Pancreas (tissue), 10 donors: ENCODE measurements at places on chromosomes 16 and 17.

DNA sequence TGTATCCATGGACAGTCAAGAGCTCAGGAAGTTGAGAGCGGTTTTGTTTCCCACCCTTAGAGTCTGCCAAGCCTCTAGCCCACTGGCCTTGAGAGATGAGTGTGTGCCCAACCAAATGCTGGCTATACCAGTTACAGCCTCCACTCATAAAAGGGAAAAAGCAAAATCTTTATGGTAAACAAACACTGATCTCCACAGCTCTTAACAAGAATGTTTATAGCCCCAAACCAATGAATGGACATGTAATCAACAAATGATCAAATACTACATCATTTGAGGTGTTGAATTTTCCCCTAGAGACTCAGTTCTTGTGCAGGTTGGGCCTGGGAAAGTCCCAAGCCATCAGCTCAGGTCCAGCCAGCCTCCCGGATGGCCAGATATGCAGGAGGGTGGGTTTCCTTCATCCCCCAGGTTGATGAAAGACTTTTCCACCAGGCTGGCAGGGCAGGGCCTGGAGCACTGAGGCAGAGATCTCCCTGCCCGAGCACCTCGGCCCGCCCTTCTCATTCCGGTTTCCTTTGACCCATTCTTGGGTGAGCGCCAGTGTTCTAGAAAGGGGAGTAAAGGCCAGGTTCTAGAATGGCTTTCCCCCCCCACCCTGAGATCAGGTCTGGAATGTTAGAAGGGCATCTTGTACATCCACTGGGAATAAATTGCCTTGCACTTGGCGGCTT lies 3.9 kb upstream of the EFTUD2 start:
- no peak for DNase-seq

GRCh38 chr17:27634776-27635175 lies 3.8 kb downstream of the LGALS9 start:
- DNase-seq = no peak

- DNase-seq = no peak
These were observed 1.1 kb downstream of the GJC1 start for GRCh38 chr17:44828919-44829522.

DNA sequence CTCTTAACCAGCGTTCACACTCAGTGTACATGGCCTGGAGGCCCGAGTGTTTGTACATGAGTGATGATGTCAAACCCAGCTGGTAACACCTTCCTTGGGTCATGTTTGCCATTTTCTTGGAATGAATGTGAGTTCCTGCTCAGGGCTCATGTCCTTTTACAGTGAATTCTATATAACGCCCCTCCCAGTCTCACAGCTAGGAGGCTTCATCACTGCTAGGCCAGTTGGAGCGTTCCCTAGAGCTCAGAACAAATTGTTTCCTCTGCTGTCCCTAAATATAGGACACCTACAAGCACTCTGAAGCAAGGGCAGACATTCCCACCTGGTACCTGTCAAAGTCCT lies 5.5 kb downstream of the TIMM22 start:
- DNase-seq = no peak

DNA sequence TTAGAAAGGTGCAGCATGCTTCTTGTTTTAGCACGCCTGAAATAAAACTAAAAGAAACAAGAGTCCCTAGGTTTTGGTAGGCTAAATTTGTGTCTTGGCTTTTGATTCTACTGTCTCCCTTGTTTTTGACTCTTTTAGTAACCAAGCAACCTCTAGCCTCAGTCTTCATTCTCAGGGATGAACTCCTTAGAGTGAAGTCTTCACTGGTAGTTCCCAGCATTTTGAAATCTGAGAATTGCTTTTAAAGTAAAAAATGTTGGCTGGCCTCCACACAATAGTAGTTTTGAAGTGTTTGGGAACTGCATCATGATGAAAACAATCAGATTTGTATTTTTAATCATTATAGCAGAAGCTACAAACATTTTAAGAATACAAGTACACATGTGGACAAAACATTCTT lies 6.1 kb upstream of the CDR2 start:
- DNase-seq = no peak

GRCh38 chr17:31251105-31251969 lies 45.7 kb downstream of the OMG start:
- no peak for DNase-seq

DNA sequence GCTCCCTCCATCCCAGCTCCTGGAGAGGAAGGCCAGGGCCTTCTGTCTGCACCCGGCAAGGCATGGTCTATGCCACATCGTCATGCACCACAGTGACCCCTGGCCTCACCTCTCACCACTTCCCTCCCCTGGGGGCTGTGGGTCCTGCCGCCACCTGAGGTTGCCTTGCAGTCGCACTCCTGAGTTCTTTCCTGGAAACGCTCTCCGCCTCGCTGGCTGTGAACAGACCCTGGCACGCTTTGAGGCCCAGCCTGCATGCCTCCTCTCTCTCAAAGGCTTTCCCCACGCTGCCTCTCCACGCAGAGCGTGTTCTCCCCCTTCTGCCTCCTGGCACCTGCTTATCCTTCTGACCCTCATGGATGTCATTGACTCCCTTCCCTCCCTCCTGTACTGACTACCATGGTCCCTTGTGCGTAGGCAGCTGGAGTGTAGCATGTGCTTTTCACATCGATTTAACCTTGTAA lies 45.4 kb downstream of the SEC14L1 start:
- no peak for DNase-seq

GRCh38 chr17:364308-364707 lies 11.7 kb upstream of the RPH3AL start:
- no peak for DNase-seq

- DNase-seq = no peak
These were observed 116.6 kb downstream of the METRNL start for GRCh38 chr17:83196024-83196365.
